Mesendoderm (in vitro differentiated cells): ENCODE measurements at places on chromosomes 1 and 21.

GRCh38 chr1:176118985-176119384 lies 88.1 kb downstream of the COP1 start:
- DNase-seq: no peak

DNA sequence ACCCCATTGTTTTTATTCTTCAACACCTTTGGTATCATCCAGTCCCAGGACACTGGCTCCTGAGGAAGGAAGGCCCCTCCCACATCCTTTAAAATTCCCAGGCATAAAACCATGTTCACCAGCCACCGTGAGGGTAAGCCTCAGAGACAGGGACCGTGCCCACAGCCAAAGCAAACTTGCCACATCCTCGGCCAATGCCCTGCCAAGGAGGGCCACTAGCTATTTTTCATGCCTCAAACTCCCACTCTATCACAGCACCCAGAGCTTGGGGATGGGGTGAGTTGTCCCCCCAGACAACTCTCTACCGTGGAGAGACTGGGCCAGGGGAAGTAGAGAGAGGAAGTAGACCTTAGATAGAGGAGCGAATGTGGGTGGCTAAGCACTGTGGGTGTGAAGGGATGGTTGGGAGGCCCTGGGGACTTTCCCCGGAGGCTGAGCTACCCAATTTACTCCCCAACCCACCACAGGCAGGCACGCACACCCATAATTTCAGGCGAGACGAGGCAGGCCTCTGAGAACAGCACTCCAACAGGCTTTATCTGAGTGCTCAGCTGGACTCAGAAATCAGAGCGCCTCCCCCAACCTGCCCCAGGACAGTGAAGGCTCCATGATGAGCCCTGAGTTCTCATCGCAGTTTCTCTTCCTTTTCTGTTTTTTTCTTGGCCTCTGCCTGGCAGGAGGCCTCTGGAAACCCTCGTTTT lies 15.9 kb upstream of the BTG2 start:
- DNase-seq: no peak

GRCh38 chr1:166282391-166283137 lies 115.8 kb upstream of the FAM78B start:
- no peak for DNase-seq

DNA sequence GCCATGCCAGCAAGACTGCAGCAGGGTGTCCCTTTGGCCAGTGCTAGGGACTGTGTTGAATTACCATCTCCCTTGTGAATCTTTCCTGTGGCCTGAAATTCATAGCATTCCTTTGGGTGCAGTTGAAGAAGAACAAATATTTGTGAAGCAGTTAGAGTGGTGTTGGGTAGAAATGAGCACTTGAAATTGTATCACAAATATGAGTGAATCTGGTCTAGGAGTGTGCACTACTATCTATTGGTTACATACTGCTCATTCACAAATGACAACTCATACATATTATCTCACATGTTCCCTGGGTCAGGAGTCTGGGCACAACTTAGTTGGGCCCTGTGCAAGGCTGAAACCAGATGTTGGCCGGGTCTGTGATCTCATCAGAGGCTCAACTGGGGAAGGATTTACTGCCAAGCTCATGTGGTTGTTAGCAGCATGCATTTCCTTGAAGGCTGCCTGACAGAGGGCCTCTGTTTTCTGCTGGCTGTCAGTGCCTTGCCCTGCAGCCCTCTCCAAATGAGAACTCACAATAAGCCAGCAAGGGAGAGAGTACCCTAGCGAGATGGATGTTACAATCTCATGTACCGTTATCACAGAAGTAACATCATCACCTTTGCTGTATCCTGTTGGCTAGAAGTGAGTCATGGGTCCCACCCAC lies 23.8 kb downstream of the AJAP1 start:
- DNase-seq: no peak

DNA sequence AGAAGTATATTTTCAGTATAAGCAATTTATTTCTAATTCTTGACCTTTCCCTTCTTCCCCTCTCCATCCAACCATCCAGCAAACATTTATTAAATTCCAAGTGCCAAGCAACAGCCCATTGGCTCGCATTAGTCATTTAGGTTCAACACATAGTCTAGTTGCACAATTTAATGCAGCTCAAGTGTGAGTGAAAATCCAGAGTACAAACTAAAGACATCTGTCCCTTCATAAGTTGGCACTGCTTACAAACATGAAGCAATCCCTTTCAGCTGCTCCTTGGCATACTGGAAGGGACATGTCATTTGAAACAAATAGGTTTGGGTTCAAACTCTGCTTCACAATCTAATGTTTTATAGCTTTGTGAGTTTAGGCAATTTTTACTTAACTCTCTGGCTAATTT lies 10.7 kb downstream of the CASQ2 start:
- DNase-seq: no peak

GRCh38 chr1:241171991-241172390 lies 185.0 kb downstream of the RGS7 start:
- no peak for DNase-seq

GRCh38 chr1:37001703-37002102 lies 32.6 kb downstream of the GRIK3 start:
- peak; percentile 11 for DNase-seq

GRCh38 chr21:44548381-44548780 lies 2.9 kb downstream of the KRTAP10-2 start:
- DNase-seq: no peak

DNA sequence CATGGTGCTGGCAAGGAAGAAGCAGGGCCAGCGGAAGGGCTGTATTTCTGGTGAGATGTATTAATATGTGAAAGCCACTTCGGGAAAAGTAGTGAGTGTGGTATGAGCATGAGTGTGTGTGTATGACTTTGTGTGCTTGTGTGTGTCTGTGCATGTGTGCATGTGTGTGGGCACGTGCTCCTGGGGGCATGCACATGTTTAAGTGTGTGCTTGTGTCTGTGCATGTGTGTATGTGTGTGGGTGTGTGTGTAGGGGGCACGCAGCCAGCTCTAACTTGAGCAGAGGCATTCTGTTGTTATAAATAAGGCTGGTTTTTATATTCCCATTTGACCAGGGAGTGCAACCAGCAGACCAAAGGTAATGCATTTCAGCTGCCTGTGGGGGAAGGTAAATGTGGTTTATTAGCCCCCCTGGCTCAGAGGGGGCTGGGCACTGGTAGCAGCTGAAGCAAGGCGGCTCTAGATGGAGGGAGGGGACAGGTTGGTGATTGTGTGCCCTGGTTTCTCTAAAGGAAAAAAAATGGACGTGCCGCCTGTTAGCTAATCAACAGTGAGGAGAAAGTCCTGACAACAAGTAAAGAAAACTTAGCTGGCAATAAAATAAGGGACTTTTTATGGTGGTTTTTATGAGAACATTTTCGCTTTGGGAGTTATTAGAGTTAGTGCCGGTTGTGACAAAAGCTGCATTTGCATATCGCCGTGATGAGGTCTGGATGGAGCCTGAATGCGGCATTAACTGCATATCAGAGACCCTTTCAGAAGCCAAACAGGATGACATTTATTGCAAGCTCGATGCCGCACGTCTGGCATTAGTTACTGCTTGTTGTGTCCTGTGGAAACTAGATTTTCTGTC lies 180.1 kb downstream of the CAMTA1 start:
- DNase-seq: no peak

- no peak for DNase-seq
These were observed 31.6 kb downstream of the WDR4 start for GRCh38 chr21:42847726-42848125.

DNA sequence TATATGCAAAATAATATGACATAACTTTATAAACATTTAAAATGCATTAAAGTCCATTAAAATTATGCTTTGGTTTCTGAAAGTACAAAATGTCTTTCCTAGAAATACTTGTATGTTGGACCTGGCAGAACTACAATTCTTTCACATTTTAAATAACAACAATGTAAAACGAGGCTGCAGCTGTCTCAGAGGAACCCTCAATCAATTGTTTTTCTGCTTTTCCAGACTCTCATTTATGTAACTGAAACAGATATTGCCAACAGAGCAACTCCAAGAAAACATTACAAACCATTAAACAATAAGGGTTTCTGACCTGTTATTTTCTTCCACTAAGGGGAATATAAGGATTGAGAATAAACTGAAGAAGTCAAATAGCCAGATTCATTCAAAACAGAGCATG lies 1193.4 kb downstream of the NCAM2 start:
- no peak for DNase-seq

- no peak for DNase-seq
These were observed 163.8 kb downstream of the NPHP4 start for GRCh38 chr1:5828308-5828935.

GRCh38 chr1:185388346-185388745 lies 71.3 kb upstream of the IVNS1ABP start:
- no peak for DNase-seq

DNA sequence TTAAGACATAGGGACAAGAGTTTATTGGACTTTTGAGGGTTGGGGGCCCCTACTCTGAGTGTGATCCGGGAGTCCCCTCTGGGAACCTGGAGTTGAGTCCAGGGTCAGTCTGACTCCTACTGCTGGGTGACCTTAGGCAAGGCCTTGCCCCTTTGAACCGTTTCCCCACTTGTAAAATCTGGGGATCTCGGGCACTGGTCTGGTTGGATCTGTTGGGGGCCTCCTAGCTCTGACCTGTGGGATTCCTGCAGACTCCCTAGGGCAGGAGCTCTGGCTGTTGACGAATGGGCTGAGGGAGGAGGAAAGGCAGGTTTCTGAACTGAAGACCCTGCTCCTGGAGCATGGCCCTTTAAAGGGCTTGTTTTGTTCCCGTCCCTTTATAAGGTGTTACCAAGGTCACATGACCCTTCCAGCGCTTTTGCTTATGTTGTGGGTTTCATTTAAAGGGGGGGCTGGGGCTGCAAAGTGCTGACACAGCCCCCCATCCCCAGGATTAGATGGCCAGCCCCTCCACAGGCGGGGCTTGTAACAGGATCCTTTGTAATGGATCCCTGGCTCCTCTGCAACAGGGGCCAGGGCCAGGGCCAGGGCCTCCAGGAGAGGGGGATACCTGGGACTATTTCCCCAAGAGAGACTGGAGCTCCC lies 50.7 kb downstream of the YARS1 start:
- DNase-seq: no peak
